ENCODE measurements at places on chromosomes 7 and 10. TPM values are rescaled to one million over a fixed set of nuclear protein-coding genes. Genes with fewer than 3 reads are reported as not detected.

TFEC gene
- total RNA-seq, result 0.16 TPM

- H3K36me3 ChIP-seq, result peaks cover 27% of the 10 kb centered on the region
- H3K27me3 ChIP-seq, result no peaks in the 10 kb centered on the region
- peaks cover 57% of the 10 kb centered on the region for H3K4me1 ChIP-seq
- no peak for DNase-seq
These were observed 795 bp downstream of the PRF1 start for GRCh38 chr10:70601746-70602145.

DNA sequence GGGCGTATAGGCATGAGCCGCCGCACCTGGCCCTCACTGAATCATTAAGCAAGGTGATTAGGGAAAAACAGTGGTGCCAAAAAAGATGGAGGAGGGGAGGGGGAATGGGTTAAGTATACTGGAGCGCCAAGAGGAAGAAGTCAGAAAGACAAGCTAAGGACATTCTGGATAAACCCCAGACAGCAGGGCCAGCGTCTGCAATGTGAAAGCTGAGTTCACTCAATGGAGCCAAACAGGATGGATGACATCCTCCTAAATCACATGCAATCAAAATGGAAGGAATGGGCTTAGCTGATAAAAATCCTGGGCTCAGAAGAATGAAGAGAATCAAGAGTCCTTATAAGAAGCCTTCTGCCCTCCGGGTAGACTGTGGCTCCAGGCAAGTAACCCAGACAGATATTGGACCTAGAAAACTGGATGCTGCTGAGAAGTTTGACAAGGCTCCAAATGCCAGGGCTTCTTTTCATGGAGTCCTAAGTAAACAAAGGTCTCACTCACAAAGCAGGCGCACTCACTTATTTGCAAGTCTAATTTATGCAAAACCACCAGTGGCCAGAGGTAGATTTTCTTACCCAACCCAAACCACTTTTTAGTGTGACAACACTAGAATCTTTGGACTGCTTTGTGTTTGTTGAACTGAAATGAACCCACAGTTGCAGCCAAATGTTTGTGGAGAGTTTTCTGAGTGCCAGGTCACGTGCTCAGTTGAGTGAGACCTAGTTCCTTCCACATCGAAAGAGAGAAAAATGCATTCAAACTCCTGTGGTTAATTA, 519.1 kb upstream of the AUTS2 start:
- no peak overlapping the region for H3K27ac ChIP-seq
- H3K27me3 ChIP-seq, result no peaks in the 10 kb centered on the region
- no peaks in the 10 kb centered on the region for H3K36me3 ChIP-seq
- no peaks in the 10 kb centered on the region for H3K4me1 ChIP-seq
- H3K4me3 ChIP-seq, result no peak overlapping the region
- no peak for DNase-seq

DNA sequence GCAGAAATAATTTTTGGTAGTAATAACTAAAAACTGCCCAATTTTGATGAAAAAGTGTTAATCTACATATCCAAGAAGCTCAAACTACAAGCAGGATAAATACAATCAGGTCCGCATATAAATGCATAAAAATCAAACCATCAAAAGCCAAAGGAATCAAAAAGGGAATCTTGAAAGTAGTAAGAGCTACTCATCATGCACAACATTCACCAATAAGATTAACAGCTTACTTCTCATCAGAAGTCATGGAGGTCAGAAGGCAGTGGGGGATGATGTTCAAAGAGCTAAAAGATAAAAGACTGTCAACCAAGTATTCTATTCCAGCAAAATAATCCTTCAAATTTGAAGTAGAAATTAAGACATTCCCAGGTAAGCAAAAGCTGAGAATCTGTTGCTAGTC, 76.4 kb downstream of the CRPPA start:
- H3K27me3 ChIP-seq, result no peaks in the 10 kb centered on the region
- H3K4me3 ChIP-seq, result no peak overlapping the region
- peaks cover 13% of the 10 kb centered on the region for H3K36me3 ChIP-seq
- no peak overlapping the region for H3K27ac ChIP-seq
- DNase-seq, result no peak
